ENCODE measurements at places on chromosomes 6 and 20.

DNA sequence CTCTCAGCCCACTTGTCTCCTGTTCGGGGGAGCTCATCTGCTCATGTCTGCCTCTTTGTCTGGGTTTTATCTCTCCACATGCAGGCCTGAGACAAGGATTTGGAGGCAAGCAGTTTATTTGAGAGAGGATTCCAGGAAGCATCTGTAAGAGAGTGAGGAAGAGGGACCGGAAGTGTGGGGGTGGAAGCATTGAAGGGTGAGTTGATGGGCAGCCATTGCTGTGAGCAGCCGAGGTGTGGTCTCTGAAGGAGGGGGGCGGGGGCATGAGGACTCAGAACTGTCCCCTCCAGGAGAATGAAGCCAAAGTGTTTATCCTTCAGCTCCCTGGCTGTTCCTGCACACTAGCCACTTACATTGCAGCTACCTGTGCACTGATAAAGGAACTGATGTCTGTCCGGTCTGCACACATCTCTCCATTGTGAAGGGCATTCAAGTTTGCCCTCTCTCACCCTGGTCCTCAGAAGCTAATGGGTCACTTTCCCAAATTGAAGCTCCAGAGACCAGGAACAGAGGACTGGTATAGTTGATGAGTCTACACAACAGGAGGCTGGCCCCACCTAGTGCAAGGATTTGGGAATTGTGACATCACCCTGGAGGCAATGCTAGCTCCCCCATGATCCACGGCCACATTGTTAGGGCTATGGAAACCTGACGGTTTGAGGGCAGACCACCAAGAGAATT, 100.5 kb upstream of the FOXA2 start:
- no peak for DNase-seq

- no peak for DNase-seq
Measured at GRCh38 chr20:24543741-24544140, 74.3 kb downstream of the SYNDIG1 start.

GRCh38 chr6:73610444-73611275, 43.1 kb downstream of the SLC17A5 start:
- DNase-seq, result no peak

GRCh38 chr6:145836170-145836569, 21.6 kb upstream of the FBXO30 start:
- DNase-seq, result no peak

DNA sequence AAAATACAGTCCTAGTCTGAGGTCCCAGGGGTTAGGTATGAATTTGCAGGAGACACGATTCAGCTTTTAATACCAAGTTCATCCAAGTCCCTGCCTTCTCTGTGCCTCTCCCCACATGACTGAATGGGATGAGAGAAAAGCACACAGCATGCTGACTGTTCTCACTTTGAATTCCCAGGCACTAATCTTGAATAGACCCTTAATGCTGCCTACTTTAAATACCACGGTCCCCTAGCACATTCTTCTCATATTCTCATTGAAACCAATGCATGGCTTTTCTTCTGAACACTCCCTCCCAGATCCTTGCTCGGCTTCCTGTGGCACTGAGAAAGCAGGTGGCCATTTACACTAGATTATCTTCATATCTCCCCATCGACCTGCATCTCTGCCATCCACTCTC, 30.1 kb upstream of the SCAF8 start:
- no peak for DNase-seq

GRCh38 chr20:16415071-16416053, 157.9 kb downstream of the KIF16B start:
- DNase-seq, result no peak

- no peak for DNase-seq
Measured at GRCh38 chr6:142300302-142300701, 1.5 kb upstream of the ADGRG6 start.

GRCh38 chr6:16278048-16278724, 39.8 kb downstream of the GMPR start:
- no peak for DNase-seq
